8988T (cell line): ENCODE measurements at places on chromosomes 7 and 10.
A peak's percentile ranks its signal among the peaks of the same experiment; 100 is the strongest.

- DNase-seq, result no peak
Measured at GRCh38 chr7:120898715-120899499, 41.0 kb upstream of the TSPAN12 start.

DNA sequence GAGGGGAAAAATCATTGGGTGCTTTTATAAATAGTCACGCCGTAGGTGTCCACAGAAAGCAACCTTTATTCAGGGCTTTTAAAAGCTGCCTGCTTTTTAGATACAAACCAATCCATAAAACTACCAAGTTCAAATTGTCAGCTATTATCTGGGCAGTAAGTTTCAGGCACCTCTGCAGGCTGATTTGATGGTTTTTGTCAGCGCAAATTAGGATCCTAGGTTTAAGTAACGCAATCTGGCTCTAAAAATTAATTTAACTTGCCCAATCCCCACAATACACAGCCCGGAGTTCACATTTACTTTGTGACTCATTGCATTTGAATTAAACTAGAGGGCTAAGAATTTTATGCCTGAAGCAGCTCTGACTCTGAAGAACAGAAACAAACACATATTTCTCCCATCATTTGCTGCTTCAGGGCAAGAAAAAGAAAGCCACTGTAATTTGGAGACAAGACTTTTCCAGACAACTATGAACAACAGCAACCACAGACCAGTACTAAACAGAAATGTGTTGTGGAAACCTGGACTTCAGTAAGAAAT lies 43.3 kb downstream of the NRP1 start:
- no peak for DNase-seq

DNA sequence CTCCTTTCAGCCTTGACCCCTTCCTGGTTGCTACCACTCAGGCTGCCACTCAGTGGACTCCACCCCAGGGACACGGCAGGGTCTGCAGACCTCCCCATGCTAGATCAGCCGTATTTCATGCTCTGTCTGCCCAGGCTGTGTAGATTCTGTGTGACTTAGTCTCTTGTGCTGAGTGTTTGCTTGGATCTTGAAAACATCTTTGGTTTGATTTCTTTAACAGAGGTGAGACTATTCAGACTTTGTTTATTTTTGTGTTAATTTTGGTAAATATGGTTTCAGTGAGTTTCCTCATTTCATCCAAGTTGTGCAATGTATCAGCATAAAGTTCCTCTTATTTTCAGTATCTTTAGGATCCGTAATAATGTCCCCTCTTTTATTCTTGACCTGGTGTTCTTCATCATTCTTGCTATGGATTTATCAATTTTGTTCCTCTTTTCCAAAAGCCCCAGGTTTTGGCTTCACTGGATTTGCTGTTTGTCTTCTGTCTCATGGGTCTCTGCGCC lies 21.2 kb upstream of the PWWP2B start:
- peak; percentile 1 for DNase-seq

DNA sequence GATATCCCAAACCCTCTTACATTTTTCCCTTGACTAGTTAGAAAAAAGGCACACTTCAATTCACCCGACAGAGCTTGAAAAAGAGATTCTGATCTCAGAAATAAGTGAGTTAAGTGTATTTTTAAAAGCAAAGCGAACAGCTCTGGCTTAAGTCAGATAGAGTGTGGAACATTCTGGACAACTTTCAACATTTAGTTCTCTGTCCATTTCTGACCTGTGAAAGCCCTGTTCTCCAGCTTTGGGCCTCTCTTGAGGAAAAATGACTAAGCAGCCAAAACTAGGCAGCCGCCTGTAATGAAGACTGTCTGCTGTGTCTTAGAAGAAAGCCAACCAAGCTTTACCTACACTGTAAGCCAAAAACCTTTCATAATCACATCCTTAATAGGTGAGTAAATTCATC lies 50.5 kb downstream of the CDK6 start:
- DNase-seq, result no peak

GRCh38 chr7:22447008-22447407 lies 53.0 kb downstream of the STEAP1B start:
- DNase-seq, result no peak

GRCh38 chr7:47045207-47046051 lies 536.5 kb downstream of the TNS3 start:
- DNase-seq, result no peak

DNA sequence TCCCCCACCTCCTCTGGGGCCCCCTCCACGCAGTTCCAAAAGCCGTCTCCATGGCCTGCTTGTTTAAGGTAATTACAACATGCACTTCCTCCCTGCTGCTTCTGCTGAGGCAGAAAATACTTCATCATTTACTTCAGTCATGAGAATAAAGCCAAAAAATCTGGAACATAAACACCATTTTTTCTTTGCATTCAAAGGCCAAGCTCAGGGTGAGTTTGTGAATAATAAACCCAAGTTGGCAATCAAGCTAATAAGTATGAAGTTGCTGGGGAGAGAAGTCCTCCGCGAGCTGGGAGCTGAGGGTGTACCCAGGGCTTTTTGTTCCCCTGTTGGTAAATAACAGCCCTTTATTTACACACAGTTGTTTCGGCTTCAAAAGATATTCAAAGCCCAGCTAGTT lies 70.5 kb downstream of the FAM204A start:
- no peak for DNase-seq

GRCh38 chr7:93902777-93903423 lies 3.5 kb upstream of the GNGT1 start:
- DNase-seq, result no peak

- no peak for DNase-seq
Measured at GRCh38 chr10:86071145-86071544, 295.4 kb downstream of the GRID1 start.

DNA sequence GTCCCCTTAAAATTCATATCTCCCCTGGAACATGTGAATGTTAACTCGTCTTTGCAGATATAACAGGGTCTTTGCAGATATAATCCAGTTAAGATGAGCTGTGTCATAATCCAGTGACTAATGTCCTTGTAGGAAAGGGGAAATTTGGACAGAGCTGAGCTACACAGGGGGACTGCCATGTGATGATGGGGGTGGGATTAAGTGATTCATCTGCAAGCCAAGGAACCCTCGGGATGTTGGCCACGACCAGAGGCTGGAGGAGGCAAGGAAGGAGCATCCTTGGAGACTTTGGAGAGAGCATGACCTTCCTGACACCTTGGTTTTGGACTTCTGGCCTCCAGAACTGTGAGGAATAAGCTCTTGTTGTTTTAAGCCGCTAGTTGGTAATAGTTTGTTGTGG lies 153.9 kb upstream of the PCBD1 start:
- no peak for DNase-seq

GRCh38 chr7:151823566-151824372 lies 53.1 kb downstream of the PRKAG2 start:
- DNase-seq, result no peak

- DNase-seq, result no peak
Measured at GRCh38 chr7:114886241-114886640, 35.7 kb upstream of the MDFIC start.

GRCh38 chr10:70461397-70462348 lies 16.9 kb upstream of the PALD1 start:
- DNase-seq, result peak; percentile 92

- DNase-seq, result no peak
Measured at GRCh38 chr10:68934994-68935393, 21.0 kb upstream of the DDX21 start.

- DNase-seq, result peak; percentile 58
Measured at GRCh38 chr7:105389088-105389650, 448 bp upstream of the SRPK2 start.

GRCh38 chr10:122127943-122128342 lies 139.0 kb downstream of the TACC2 start:
- no peak for DNase-seq

DNA sequence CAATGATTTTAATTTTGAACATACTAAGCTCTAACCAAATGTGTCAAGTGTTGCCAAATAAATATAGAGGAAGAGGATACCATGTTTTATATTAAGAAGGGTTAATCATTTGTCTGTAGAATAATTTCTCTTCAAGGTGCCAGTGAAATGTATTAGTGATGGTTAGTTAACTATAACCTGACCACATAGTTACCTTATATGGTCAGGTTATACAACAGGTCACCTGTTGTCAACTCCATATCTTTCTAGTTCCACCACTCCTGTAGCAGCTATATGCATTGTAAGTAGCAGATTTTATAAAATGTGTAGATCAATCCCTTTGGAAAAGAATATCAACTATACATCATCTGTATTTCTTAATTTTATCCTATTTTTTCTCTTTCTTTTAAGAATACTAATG lies 35.1 kb downstream of the PTPRZ1 start:
- no peak for DNase-seq

DNA sequence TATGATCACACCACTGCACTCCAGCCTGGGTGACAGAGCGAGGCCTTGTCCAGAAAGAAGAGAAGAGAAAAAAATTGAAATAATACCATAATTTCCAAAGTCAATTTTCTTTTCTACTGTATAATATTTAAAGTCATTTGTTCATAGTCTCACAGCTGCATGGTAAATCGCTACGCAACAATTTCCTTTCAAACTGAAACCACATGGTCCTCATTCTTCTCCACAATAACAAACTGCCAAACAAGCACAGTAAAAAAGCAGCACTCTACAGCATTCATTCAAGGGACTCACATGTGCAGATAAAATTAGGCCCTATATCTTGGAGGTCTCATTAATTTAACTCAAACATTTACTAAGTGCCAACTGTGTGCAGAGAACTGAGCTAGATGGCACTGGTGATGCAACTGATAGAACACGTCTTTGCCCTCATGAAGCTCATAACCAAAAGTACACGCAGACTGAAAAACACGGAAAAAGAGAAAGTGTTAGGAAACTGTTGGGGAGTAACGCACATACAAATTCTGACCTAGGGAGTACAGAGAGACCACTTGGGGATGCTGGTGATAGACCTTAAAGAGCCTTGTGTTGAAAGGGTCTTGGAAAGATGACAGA lies 68.4 kb upstream of the SRRM3 start:
- DNase-seq, result no peak

DNA sequence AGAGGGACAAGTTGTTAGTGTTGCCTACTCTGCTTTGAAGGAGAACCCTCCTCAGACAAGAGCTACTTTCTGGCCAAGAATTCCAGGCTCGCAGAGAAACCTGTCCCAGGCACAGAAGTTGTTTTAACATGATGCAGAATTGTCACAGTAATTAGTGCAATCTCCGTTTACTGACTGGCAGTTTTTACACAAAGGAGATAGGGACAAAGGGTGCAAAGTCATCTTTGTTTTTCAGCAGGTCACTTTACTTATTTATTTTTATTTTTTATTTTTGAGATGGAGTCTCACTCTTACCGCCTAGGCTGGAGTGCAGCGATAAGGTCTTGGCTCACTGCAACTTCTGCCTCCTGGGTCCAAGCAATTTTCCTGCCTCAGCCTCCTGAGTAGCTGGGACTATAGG lies 12.3 kb downstream of the TCF7L2 start:
- DNase-seq, result no peak

DNA sequence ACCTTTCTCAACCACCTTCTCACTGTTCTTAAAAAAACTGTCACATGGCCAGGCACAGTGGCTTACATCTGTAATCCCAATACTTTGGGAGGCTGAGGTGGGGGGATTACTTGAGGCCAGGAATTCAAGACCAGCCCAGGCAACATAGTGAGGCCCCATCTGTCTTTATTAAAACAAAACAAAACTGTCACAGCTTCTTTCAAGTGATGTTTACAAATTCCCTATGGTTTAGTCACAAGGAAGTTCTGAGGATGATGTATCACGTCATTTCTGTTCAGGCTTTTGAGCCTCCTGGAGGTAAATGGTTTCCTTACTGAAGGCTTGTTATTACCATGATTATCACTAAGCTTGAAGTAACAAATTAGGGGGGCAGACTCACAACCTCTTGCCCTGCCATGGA lies 186.2 kb downstream of the CFTR start:
- DNase-seq, result no peak

- DNase-seq, result no peak
Measured at GRCh38 chr7:139735912-139736595, 41.7 kb downstream of the HIPK2 start.

- DNase-seq, result no peak
Measured at GRCh38 chr7:55065079-55065478, 46.3 kb downstream of the EGFR start.

- DNase-seq, result no peak
Measured at GRCh38 chr10:86580521-86580891, 58.9 kb upstream of the WAPL start.

DNA sequence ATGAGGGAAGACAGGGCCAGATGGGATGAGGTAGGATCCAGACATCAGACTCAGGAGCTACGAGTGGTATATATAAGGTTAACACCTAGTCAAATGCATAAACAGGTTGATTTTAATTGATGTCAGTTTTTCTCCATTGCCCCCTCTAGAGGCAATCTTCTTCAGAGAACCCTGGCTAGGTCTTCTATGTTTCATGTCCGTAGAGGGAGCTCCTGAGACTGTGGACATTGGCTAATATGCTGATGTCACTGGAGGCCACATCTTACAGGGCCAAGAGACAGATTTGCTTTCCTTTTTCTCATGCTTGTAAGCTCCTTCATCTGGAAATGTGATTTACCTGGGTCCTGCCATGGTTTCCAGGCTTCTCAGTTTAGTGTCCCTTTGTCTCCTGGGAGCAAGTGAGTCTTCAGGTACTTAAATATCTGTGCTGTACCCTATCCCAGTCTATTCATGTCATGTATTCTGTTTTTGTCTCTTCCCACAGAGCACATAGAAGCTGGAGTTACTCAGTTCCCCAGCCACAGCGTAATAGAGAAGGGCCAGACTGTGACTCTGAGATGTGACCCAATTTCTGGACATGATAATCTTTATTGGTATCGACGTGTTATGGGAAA lies 161.6 kb upstream of the PRSS1 start:
- peak; percentile 15 for DNase-seq

DNA sequence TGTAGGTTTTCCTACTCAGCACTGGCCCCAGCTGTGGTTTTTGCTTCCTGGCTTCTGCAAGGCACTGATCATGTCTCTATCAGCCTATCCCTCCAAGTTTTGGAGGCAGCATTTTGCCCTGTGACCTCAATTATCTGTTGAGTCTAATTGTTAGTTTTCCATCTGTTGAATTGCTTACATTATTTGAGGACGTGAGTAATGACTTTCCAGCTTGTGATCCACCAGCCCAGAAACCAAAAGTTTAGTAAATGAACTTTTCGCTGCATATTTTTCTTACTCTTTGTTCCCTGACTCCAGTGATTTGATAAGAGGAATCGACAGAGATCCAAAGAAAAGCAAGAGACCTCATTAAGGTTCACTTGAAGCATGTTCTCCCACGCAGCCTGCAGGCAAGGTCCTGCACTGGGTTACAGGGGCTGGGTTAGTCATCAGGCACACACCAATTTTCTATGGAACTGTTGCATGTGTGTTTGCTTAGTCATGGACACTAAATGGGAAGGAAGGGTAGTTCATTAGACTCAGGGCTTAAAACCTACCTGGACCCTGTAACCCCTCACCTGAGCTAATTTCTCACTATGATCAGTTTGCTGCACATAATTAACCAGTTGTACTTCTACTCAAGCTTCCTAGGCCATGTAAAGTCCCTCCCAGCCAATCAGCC lies 57.2 kb downstream of the AKR1E2 start:
- no peak for DNase-seq

- no peak for DNase-seq
Measured at GRCh38 chr10:102451105-102451969, at the start of gene C10orf95. TSS of gene C10orf95 (minus strand) at chr10:102451543. CDS start at chr10:102451093, 450 bp downstream.
